ENCODE measurements at places on chromosomes 7 and 10.
A peak's percentile ranks its signal among the peaks of the same experiment; 100 is the strongest.

GRCh38 chr7:137881607-137882260 lies 35.0 kb upstream of the DGKI start:
- no peak for DNase-seq

DNA sequence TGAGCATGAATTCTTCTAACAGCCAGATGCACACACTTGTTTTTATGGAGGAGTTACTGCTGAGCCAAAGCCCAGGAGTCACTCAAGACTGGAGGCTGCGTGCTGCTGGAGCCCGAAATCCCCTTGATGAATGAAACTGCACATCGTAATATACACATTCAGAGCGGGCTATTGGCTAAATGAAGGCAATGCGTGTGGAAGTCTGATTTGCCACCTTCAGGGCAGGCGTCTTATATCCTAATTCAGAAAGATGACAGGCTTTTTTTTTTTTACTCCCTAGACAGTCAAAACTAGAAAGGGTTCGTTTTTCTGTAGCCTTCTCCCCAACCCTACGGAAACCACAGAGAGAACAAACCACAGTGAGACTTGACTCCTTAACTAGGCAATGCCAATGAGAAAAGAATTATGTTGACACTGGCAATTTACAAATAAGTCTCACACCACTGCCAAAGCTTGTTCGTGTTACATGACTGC lies 227.2 kb upstream of the KLF14 start:
- DNase-seq, result peak; percentile 80

- DNase-seq, result peak; percentile 59
Measured at GRCh38 chr10:28533571-28534304, 820 bp downstream of the WAC start.

DNA sequence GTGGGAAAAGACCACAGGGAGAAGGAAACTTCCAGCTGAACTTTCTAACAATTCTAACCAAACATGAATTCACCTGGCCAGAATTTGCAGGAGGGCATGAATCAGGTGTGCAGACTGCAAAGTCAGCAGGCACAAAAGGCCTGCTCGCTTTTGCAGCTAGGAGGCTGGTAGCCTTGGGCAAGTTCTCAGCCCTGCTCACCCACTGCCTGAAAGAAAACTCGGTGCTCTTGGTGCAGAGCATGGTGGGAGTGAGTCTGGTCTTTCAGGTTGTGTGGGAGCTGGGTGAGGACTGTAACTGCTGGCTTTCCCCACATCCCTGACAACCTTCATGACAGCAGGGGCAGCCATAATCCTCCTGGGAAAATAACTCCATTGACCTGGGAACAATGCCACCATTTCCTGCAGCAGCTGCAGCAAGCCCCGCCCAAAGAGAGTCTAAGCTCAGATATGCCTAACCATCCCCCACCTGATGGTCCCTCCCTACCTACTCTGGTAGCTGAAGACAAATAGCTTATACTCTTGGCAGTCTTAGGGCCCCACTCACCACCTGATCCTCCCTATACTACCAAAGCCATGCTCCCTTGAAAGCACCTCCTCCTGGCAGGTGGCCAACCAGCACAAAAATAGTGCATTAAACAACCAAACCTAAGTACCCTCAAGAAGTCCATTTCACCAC lies 31.6 kb downstream of the ZNF117 start:
- DNase-seq, result no peak

DNA sequence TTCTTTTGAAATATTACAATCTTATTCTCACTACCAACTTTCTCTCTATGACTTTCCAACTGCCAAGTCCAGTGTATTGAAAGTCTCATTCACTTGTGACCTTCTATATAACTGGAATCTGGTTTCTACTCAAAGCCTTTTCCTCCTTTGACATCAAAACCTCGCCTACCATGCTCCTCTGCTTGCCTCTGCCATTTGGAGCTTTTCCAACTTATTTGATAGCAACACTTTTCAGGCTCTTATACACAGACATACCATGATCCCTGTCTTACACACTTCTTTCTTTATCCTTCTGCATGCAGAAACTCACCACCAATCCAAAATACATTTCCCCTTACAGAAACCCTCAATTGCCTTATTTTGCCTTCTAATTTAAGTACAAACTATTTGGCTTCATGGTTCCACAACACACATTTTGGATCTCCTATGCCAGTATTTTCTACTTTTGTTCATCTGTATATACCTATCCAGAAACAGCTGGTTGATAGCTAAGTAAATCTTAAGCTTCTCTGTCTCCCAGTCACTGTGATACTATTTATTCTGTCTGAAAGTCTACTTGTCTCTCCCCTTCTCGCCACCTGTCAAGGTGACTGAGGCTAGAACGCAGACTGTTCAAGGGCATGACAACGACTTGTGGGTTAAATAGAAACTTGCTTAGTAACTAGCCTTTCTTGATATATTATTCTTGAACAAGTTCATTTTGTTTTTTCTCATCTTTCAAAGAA lies 22.4 kb downstream of the GNG11 start:
- no peak for DNase-seq

- DNase-seq, result no peak
Measured at GRCh38 chr7:87424075-87424474, 51.4 kb downstream of the ABCB4 start.

DNA sequence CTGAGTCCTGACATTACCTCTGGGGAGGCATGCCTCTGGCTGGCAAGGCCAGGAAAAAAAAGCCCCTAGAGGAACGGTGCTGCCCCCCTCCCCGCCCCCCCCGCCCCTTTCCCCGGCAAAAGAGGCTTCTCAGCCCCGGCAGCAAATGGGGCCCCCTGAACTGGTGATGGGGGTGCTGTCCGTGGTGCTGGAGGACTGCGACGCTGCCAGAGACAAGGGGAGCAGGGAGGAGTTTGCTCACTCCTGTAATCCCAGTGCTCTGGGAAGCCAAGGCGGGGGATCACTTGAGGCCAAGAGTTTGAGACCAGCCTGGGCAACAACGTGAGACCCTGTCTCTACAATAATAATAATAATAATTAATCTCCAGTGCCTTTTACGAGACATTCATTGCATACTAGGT lies 23.7 kb downstream of the SRRM3 start:
- no peak for DNase-seq

DNA sequence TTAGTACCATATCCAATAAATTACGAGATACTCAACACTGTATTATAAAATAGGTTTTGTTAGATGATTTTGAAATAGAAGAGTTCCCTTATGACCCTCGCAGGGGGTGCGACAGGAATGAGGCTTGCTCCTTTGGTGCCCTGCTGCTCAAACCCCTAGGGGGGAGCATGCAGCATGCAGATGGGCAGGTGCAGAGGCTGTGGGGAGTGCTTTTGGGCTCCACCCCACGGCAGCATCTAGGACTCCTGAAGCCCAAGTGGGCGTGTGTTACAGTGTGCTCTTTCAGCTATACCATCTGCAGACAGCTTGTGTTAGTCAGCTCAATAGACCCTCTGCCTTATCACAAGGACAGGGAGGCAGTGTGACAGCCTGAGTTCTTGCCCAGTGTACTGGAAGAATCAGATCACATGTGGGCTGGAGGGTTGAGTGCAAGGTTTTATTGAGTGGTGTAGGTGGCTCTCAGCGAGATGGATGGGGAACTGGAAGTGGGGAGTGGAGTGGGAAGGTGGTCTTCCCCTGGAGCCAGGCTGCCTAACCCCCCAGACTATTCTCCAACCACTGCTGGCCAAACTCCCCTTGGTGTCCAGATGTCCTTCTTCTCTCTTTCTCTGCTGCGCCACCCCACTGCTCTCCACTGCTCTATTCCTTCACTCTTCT lies 3.1 kb upstream of the MRC1 start:
- peak; percentile 54 for DNase-seq

GRCh38 chr7:18387191-18387735 lies 108.3 kb upstream of the HDAC9 start:
- no peak for DNase-seq

GRCh38 chr10:20855398-20856038 lies 41.6 kb downstream of the NEBL start:
- no peak for DNase-seq

DNA sequence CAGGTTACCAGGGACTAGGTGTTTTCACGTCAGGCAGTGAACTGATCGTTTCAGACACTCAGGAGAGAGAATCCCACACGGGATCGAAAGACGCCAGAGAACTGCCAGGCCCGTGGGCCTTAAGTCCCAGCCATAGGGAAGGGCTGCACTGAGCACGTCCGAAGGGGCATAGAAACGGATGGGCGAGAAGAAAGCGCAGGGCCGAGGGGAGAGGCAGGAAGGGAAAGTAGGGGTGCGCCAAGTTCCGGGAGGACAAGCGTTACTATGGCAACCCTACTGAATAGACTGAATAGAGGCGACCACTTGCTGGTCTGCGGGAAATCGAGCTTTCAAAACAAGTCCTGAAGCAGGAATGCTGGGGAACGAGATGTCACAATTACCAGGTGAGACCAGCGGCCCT lies 421.3 kb upstream of the NUPR2 start:
- no peak for DNase-seq

GRCh38 chr10:107728807-107729206 lies 564.3 kb upstream of the SORCS1 start:
- DNase-seq, result no peak

GRCh38 chr10:43069211-43069515 lies 7.7 kb upstream of the RET start:
- no peak for DNase-seq

GRCh38 chr7:74084722-74085578 lies 1.3 kb downstream of the LIMK1 start:
- no peak for DNase-seq

GRCh38 chr7:1639532-1640175 lies 30.4 kb upstream of the ELFN1 start:
- DNase-seq, result no peak

- no peak for DNase-seq
Measured at GRCh38 chr7:16883918-16884317, 2.1 kb upstream of the AGR3 start.

DNA sequence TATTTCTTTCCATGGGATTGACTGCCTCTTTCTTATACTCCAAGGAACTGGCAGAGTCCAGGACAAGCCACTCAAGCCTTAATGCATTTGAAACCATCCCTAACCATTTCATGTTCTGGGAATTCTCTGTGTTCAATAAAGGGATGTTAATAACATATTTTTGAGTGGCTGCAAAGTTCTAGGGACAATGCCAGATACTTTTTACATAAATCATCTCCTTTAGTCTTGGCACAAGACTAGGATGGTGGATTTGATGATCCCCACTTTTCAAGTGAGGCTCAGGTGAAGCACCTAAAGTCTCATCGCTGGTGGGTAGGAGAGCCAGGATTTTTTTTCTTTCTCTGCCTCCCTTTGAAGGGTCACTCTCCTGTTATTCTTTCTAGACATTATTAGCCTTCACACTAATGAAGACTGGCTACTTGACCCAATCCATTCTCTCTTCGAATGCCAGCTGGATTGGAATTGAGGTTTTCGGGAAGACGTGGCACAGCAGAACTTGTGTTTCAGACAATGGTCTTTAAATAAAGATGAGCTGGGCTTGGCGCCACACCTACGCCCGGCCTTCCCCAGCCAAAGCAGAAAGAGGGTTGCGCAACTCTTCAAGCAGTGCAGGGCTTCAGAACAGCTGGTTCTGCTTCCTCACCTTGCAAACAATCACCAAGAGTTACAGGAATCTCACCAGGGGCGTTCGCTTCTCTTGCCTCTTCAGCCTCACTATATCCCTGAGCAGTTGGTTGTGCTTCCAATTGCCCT lies 73.8 kb upstream of the BMPER start:
- DNase-seq, result no peak

- DNase-seq, result peak; percentile 49
Measured at GRCh38 chr10:118543714-118544400, 51.6 kb downstream of the PRLHR start.

DNA sequence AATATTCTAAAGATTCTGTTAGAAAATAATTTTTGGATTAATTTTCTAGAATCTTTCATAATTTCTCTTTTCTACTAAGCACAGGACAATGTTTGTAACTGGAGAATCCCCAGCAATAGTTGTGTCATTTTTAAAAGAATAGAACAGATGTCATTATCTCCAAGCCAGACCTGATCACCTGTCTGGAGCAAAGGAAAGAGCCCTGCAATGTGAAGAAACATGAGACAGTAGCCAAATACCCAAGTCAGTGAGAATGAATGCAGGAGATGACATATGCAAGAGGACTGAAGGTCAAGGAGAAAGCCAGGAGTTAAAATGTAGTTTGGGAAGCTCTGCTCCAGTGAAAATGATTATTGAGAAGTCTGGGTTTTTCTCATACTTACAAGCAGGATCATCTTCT lies 25.4 kb upstream of the ZNF138 start:
- no peak for DNase-seq

DNA sequence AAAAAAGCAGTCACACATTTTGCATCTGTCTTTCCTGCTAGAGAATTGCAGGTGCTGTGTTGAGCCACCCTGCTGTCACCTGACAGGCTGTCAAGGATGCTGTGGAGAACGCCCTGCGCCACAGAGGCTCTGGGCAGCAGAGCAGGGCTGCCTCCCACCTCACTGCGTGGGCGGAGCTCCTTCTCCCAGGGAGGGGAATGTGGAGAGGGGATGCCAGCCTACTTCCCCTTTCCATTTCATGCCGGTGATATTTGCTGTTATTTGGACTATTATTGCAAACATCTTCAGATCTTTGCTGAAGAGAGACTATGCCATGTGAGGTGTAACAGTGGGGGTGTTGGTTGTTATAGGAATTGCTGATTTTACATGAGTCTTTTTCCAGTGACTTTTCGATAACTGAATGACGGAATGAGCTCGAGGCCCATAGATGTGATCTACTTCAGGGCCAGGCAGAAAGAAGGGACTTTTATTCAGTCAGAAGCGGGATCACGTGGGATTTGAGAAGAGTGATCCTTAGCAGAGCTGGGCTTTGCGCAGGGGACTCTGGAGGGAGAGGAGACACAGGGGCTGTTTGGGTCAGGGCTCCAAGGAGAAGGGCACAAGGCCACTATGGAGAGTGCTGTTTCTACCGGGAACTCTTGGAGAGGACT lies 13.6 kb upstream of the PRKAG2 start:
- no peak for DNase-seq

GRCh38 chr7:153002115-153002514 lies 242.6 kb downstream of the ACTR3B start:
- no peak for DNase-seq

GRCh38 chr10:57657164-57657765 lies 610.4 kb downstream of the IPMK start:
- peak; percentile 33 for DNase-seq

DNA sequence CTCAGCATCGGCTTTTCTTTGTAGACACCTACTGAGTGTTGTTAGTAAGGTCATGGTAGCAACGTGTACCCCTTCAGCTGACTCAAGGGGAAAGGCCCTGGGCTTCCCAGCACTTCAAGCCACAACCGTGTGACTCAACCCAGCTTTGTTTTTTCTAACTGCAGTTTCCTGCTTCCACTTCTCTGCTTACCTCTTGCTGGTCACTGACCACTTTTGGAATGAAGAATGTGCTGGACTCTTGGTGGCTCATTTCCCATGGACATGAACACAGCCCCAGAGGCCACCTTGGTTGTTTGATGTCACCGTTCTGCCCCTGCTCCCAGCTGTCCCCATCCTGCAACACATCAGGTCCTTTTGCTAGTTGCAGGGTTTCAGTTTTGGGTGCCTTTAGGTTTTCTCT lies 69.5 kb upstream of the ZNF438 start:
- DNase-seq, result peak; percentile 66

DNA sequence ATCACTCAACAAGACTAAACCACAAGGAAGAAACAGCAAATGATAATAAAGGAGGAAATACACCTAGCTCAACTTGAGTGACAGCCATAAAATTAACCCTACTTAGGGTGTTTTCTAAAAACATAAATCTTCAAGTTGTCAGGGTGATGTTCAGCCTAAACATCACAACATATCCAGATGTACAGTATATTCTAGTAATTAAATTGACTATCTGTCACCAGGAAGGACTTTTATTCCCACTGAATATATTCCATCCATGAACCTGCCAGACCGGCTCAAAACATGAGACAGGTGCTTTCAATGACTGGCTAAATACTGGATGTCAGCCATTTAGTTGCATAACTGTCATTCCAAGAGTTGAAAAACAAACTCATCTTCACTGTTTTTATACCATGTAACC lies 298.1 kb upstream of the NEBL start:
- DNase-seq, result no peak

Measured in stimulated activated naive CD8-positive, alpha-beta T cell treated with anti-CD3 and anti-CD28 coated beads, Interleukin-15, amount 100 ng/mL, for 72 hours (primary cell).